Mammary epithelial cell (primary cell): ENCODE measurements at places on chromosomes 4 and X. TPM values are rescaled to one million over a fixed set of nuclear protein-coding genes. Genes with fewer than 3 reads are reported as not detected.

KLHL15 gene
- polyA plus RNA-seq = 2.5 TPM

NDNF gene
- polyA plus RNA-seq = not detected

RNF175 gene
- polyA plus RNA-seq = 1.4 TPM

ARSJ gene
- 11.3 TPM for polyA plus RNA-seq

GRCh38 chrX:112536544-112536943, 143.2 kb downstream of the LHFPL1 start:
- DNase-seq = no peak

GRCh38 chr4:119543779-119544178, 84.8 kb downstream of the PDE5A start:
- DNase-seq = no peak

DNA sequence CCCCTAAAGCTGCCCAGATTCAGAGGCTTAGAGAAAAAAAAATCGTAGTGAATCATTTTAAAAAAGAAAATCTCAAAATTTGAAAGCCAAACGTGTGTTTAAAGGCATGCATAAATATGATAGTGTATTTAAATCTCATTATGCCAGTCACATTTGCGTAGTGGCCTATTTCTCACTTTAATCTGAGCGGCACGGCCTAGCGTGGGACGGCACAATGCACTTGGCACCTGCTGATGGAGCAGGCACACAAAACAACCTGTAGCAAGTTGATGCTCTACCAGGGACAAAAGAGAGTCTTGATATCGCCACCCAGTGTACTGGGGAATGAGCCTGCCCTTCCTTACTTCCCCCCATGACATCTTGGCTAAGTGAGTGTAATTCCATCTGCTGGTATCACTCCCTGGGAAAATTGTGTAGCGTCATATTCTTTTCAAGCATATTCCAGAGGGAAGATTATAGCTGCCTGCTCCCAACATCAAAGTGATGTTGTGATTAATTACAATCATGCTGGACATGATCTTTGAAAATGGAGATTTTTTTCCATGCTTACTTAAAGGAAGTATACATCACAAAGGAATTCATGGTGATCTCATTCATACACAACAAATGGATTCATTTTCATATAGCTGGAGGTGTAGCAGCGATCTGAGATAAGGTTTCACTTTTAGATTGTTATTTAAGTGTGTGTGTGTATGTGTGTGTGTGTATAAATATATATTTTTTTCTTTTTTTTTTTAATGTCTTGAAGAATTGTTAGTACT, 138.8 kb downstream of the DCTD start:
- no peak for DNase-seq

DNA sequence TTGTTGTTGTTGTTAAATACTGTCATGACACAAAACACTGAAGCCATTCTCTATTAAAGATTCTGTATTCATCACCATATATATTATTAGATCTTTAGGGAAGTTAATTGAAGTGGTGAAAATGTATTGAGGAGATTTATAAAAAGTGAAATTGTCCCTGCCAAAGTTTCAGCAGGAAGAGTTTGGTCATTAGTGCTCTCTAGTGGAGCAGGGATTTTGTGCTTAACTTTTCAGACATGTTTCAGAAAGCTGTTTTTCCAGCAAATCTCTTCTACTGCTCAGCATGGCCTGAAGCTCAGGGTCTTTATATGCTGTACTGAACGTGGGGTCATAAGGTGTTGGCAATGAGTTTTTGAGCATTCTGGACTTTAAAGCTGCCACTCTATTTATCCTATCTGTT, 36.7 kb upstream of the CXXC4 start:
- no peak for DNase-seq

- DNase-seq = peak; percentile 8
These were observed 11.3 kb upstream of the MYOZ2 start for GRCh38 chr4:119124352-119124751.
